ENCODE measurements at places on chromosomes 7 and 10.

- H3K4me1 ChIP-seq: peaks cover 33% of the 10 kb centered on the region
- H3K4me3 ChIP-seq: no peak overlapping the region
- no peak for DNase-seq
- H3K27ac ChIP-seq: no peak overlapping the region
These were observed 15.5 kb downstream of the ARMH3 start for GRCh38 chr10:102040305-102041050.

DNA sequence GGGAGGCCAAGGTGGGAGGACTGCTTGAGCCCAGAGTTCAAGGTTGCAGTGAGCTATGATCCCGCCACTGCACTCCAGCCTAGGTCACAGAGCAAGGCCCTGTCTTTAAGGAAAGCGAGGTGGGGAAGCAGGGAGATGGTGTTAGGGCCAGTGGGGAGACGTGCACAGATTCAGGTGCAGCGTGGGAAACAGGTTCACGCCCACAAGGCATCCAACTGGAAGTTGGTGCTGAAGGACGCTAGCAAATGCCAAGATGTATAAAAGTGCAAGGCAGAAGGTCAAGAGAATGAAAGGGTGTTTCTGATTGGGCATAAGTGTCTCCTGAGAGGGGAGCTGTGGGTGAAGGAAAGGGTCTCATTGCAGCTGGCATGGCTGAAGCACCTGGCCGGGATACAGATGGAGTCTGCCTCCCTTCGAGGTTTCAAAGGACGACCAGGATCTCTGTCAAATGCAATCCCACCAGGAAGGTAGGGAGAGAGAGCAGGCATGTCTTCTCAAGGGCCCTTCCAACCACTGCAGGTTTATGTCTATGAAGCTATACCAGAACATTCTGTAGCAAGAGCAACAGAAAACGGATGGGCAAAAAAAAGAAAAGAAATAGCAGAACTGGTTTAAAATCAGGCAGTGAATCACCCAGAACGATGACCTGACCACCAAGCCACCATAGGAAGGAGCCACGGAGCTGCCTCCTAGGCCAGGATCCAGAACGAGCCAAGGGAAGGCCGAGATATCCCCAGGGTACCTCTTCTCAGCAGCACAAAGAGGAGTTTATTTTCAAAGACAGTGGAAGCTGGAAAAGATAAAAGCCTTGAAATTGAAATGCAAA is 43.2 kb downstream of the GSDME start:
- no peak overlapping the region for H3K4me3 ChIP-seq
- no peak for DNase-seq
- no peaks in the 10 kb centered on the region for H3K36me3 ChIP-seq
- peaks cover 14% of the 10 kb centered on the region for H3K27me3 ChIP-seq
- H3K27ac ChIP-seq: no peak overlapping the region
- H3K4me1 ChIP-seq: peaks cover 8% of the 10 kb centered on the region

- peaks cover 11% of the 10 kb centered on the region for H3K36me3 ChIP-seq
- peaks cover 11% of the 10 kb centered on the region for H3K27me3 ChIP-seq
- H3K4me3 ChIP-seq: no peak overlapping the region
- no peak overlapping the region for H3K27ac ChIP-seq
These were observed 24.9 kb downstream of the SAMD9 start for GRCh38 chr7:93092757-93093370.

GRCh38 chr7:84981055-84981976 is 205.5 kb downstream of the SEMA3D start:
- H3K27ac ChIP-seq: no peak overlapping the region
- no peak overlapping the region for H3K4me3 ChIP-seq
- no peaks in the 10 kb centered on the region for H3K4me1 ChIP-seq
- no peaks in the 10 kb centered on the region for H3K27me3 ChIP-seq

- H3K4me1 ChIP-seq: no peaks in the 10 kb centered on the region
- no peak overlapping the region for H3K27ac ChIP-seq
- no peak for DNase-seq
- no peaks in the 10 kb centered on the region for H3K27me3 ChIP-seq
- peaks cover 70% of the 10 kb centered on the region for H3K36me3 ChIP-seq
These were observed 246.2 kb downstream of the CCDC7 start for GRCh38 chr10:32692174-32692573.

DNA sequence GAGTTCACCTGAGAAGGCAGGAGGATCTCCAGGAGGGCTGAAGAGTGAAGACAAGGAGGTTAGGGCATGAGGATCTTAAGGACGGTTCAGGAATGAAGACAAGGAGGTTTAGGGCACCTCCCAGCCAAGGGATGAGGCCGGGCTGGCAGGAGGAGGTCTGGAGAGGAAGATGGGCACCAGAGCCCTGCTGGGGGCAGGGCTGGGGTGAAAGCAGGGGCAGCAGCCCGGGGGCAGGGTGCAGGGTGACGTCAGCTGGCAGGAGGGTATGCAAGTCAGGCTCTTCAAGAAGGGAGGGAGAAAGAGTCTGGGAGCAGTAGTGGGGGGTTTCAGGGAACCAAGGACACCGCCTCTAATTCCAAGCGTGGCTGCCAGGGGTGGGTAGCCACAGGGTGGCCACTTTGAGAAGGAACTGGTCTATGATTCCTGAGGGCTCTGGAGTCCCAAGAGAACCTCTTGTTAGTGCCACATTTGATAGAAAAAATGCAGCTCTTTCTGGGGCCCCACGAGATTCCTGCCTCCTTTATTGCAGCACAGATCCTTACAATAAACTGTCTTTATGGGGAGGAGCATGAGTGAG is 101.6 kb downstream of the C10orf90 start:
- DNase-seq: no peak
- H3K27ac ChIP-seq: no peak overlapping the region
- H3K4me3 ChIP-seq: no peak overlapping the region
- H3K36me3 ChIP-seq: no peaks in the 10 kb centered on the region

- no peaks in the 10 kb centered on the region for H3K27me3 ChIP-seq
- no peak overlapping the region for H3K27ac ChIP-seq
- no peak for DNase-seq
- no peaks in the 10 kb centered on the region for H3K4me1 ChIP-seq
- no peaks in the 10 kb centered on the region for H3K36me3 ChIP-seq
These were observed 883.8 kb downstream of the LRMDA start for GRCh38 chr10:76315240-76315639.

GRCh38 chr7:158658475-158658874 is 46.1 kb downstream of the NCAPG2 start:
- DNase-seq: no peak
- peaks cover 35% of the 10 kb centered on the region for H3K36me3 ChIP-seq
- no peak overlapping the region for H3K4me3 ChIP-seq
- no peaks in the 10 kb centered on the region for H3K4me1 ChIP-seq
- H3K27ac ChIP-seq: no peak overlapping the region
- H3K27me3 ChIP-seq: no peaks in the 10 kb centered on the region

Data from naive thymus-derived CD8-positive, alpha-beta T cell (primary cell).